ENCODE measurements at places on chromosomes 4 and X.

DNA sequence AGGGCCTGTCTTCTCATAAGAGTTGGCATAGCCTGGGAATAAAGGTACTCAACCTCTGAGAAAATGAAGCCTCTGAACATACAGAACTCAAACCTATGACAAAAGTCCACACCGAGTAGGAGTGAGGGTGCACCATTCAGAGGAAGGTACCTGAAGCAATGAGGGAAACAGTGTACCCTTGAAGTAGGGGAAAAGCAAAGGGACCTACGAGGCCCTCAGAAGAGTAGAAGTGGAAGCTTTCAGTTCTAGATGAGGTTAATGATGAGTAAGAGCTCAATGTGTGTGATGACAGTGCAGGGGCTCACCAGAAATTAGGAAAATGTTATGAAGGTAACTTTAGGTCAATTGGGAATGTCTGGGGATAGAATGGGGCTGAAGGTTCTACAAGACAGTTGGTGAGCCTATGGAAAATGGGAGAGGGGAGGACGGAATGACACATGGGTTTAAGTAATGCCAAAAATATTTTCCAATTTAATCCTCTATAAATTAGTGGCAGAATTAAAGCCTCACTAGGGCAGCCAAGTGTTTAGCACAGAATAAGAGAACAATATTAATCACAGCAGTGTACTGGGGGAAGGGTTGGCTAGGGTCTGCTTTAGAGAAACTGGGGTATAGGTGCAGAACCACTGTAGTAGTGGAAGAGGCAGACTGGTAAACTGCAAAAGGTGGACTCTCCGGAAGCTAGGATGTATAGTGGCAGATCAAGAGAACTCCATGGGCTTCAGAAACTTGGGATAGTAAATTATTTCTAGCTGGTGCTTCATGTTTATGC lies 39.8 kb downstream of the RAB33A start:
- DNase-seq: no peak

- no peak for DNase-seq
These were observed 598.7 kb upstream of the TECRL start for GRCh38 chr4:65007841-65008439.

DNA sequence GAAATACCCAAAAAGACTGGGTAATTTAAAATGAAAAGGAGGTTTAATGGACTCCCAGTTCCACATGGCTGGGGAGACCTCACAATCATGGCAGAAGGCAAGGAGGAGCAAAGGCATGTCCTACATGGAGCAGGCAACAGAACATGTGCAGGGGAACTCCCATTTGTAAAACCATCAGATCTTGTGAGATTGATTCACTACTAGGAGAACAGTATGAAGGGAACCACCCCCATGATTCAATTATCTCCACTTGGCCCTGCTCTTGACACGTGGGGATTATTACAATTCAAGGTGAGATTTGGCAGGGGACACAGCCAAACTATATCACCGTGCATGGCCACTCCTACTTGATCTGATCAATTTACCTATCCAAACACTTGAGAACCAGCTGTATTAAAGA lies 131.5 kb upstream of the LDB2 start:
- DNase-seq: no peak

DNA sequence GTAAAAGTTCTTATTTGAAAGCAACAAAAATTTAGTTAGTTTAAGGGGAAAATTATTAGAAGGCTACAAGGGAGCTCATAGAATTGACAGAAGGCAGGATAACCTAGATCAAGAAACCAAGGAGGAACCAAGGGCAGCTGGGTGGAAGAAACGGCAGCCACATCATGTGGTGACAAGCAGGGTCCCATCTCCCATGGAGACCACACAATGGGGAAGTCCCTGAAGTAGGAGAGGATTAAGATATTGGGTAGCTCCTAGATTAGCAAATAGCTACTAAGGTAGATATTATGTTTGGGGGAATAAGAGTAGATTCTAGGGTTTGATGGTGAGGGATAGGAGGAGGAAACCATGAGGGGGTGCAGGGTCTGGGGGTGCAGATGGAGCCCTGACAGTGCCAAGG lies 48.0 kb upstream of the TMEM154 start:
- DNase-seq: no peak

- no peak for DNase-seq
These were observed 347.1 kb upstream of the GATB start for GRCh38 chr4:152107736-152108500.

DNA sequence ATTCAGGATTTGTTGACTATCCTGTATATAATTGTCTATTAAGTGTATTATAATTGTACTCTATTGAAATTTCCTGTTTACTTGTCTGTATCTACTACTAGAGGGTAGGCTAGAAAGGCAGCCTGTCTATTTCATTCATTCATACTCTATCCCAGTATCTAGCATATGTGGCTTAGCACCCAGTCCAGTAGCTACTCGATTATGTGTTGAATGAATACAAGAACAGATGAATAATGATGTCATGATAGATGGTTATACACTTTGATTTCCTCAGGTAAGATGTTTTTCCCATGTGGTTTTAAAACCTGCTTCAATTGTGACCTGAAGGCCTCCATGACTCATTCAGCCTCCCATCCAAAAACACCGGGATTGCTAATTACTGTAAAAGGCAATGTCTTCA lies 68.0 kb downstream of the IL21 start:
- DNase-seq: no peak

- no peak for DNase-seq
These were observed 48.0 kb upstream of the APELA start for GRCh38 chr4:164828955-164829354.

DNA sequence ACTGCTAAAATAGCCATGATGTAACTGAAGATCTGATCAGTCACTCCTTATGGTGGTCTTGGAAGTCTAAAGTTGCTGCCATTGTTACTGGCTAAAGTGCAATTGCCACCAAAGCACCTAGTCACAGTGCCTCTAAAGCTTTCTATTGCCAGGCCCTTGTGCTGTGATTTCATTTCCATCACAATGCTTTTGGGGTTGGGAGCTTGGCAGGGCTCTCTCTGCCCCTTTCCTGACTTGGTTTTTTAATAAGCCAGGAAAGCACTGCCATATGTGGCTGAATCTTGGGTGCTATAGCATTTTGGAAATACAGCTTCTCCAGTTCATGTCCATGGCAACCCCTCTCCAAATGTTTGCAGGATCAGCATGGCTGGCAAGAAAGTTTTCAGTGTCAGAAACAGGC lies 1712.4 kb upstream of the TENM3 start:
- no peak for DNase-seq

GRCh38 chr4:30744386-30744785 lies 24.2 kb downstream of the PCDH7 start:
- DNase-seq: no peak

- DNase-seq: no peak
These were observed 548.1 kb upstream of the HS3ST1 start for GRCh38 chr4:11976726-11977263.

DNA sequence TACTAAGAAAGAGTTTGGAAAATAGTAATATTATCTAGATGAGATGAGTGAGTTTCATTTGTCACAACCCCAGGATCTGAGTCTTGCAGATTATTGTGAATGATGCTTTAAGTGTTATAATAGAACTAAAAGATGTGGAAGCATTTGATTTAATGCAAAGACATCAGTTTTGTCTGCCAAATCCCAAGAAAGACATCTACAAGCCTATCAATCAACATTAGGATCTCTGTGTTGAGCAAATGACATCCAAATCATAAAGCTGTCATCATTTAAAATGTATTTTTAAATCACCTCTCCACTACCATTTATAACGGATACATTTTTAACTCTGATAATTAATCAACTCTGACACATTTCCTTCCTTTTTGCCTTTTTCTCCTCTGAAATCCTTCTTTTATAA lies 310.8 kb upstream of the SLIT2 start:
- no peak for DNase-seq

DNA sequence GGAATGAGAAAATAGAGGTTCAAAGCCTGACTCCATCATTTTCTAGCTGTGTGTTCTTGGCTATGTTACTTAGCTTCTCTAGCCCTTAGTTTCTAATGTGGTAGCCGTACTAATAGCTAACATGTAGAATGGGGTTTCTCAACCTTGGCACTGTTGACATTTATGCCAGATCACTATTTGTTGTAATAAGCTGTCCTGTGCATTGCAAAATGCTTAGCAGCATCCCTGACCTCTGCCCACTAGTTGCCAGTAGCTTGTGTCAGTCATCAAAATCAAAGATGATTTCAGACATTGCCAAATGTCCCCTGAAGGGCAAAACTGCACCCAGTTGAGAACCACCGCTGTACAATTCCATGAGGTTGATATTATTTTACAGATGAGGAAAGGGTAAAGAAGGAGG lies 18.3 kb upstream of the ADAMTS3 start:
- no peak for DNase-seq

DNA sequence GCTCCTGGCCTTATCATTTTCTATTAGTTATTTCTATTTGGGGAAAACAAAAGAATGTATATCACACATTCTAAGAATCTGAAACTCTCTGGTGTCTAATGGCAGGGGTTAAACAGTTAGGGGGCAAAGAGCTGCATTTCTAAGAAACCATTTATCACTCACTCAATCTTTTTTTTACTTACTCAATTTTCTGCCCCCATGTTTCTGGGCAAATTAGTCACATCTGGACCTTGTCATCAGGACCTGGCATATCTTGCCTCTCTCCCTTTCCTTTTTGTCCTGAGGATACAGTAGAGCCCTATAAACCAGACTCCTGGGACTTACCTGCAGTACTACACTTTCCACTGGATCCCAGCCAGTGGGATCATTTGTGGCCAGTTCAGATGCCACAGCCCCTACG lies 89.1 kb downstream of the ANXA3 start:
- DNase-seq: no peak

DNA sequence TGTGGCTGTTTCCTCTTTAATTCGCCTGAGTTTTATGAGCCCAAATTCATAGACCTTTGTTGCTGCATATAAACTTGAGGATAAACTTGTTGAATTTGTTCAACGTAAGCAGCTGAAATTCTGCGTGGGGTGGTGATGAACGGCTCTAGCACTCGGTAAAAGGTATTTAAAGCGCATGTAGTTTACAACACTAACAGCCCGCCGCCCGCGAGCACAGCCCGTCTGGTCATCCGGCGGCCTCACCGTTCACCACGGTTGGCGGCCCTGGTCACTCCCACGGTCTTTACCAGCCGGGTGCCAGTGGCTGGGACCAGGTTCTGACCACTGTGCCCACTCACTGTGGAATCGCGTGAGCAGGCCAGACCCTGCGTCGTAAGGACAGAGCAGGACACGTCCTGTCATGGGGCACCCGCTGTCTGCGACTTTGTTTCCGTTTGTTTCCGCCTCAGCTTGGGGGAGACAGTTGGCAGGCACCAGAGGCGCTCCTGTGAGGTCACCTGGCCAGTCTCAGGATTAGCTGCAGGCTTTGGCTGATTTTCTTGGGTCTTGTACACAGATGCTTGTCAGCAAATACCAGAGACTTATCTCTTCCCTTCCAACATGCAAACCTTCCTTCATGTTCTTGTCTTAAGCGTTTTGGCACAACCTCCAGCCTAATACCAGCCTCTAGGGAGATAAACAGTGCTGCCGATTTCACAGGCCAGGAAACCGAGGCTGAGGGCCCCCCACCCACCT lies 36.8 kb upstream of the SPON2 start:
- DNase-seq: no peak

GRCh38 chr4:139779691-139780090 lies 114.1 kb downstream of the MGST2 start:
- no peak for DNase-seq

- DNase-seq: no peak
These were observed 33.1 kb upstream of the CDKN2AIP start for GRCh38 chr4:183411291-183411861.

DNA sequence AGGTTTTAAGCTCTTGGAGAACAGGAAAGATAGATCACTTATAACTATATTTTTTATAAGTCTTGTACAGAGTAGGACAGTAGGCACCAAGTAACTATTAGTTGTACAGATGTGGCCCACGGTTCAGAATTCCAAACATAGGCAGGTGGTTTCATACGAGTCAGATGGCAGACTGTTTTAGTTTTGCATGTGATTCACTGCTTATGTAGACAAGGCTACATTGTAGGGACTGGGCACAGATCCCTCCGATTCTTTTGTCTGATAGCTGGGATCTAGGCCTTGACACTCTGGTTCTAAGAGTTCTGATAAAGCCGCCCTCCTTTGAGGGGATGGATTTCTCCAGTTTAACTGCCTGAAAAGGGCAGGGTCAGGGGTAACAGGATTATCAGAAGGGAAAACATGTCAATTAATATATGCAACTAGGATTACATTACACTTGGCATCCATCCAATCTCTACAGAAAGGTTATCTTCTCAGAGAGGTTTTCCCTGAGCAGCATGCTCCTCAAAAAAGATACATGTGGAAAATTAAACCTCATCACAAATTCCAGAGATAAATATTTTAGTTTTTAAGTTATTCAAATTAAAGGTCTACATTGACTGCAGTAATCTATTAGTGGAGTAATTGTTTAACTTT lies 87.8 kb downstream of the SPRY1 start:
- DNase-seq: no peak

DNA sequence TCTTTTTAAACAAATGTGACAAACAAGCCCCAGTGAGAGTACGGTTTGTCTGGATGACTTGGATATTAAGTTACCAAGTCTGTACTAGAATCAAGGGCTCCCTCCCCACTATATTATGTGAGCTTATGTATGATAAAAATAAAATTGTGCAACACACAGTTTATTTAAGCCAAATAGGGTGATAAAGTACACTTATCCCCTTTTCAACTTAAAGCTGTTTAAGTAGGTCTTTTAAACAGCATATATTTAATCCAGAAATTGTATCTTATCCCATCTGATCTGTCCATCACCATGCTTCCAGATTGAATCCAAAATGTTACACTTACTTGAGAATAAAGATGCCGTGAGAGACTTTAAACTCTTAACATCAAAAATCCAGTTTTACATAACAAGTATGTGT lies 2.0 kb upstream of the KLHL34 start:
- no peak for DNase-seq

GRCh38 chrX:124820738-124821137 lies 474.4 kb downstream of the SH2D1A start:
- no peak for DNase-seq

DNA sequence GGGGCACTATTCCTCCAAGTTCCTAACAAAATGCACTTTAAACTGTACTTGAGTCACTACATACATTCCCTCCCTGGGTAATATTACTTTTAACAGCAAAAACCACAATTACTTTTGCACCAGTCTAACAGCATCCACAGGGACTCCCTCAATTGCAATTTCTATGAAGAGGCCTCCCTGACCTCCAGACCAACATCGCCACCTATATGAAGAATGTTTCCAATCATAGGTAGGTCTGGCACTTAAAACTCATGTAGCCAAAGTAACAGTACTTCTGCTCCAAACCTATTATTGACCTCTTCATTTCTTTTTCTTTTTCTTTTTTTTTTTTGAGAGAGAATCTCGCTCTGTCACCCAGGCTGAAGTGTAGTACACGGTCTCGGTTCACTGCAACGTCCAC lies 15.6 kb downstream of the NR3C2 start:
- no peak for DNase-seq

- peak; percentile 34 for DNase-seq
These were observed 46.4 kb downstream of the PAGE2 start for GRCh38 chrX:55135171-55135570.

DNA sequence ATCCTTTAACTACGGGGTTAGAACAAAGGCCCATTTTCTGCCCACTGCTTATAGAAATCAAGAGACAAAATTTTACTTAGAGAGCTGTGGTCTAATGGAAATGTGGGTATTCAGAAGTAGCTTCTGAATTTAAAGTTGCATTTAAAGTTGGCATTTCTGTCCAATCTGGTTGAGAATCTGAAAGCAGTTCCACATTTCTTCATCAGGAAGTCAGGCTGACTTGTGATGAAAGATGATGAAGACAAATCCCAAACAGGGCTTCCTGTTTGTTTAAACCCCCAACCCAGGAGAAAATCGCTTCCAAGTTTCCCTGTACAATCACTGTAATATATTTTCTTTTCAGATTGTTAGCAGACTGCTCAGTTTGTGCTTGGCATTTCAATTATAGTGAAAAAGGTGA lies 345.3 kb downstream of the SPRY1 start:
- no peak for DNase-seq

Measured in activated T-cell treated with anti-CD3 and anti-CD28 coated beads, Interleukin-2, amount 50 U/mL, for 24 hours (primary cell).